ENCODE measurements at places on chromosomes 5 and 9. TPM values are rescaled to one million over a fixed set of nuclear protein-coding genes. Genes with fewer than 3 reads are reported as not detected.

Gene NR4A3
- total RNA-seq, result 0.13 TPM

Gene SYK
- 0.28 TPM for total RNA-seq

Gene HSPA5
- 281 TPM for total RNA-seq

Gene LEAP2
- total RNA-seq, result 1.4 TPM

DNA sequence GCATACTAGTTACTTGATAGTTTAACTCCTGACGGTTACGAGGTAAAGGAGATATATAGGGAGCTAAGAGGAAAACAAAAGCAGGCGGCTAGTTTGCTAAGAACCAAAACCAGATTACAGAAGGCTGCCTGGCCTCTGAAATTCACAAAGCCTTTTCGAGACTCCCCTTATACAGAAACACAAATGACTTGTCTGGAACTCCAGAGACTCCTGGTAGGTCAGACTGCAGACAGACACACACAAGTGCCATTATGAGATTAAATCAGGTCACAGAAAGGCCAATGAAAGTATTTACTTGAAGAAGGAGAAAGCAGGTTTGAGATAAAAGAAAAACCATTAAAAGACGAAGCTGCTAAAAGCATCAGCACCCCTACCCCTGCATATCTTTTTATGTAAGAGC, 142.5 kb upstream of the LRRTM2 start:
- no peaks in the 10 kb centered on the region for H3K4me1 ChIP-seq
- H3K4me3 ChIP-seq, result no peak overlapping the region
- H3K27ac ChIP-seq, result no peak overlapping the region
- no peaks in the 10 kb centered on the region for H3K36me3 ChIP-seq
- H3K27me3 ChIP-seq, result no peaks in the 10 kb centered on the region

- peak; percentile 30 for DNase-seq
- peaks cover 10% of the 10 kb centered on the region for H3K4me1 ChIP-seq
- H3K27ac ChIP-seq, result peak overlapping the region; percentile 57
- H3K4me3 ChIP-seq, result no peak overlapping the region
- H3K27me3 ChIP-seq, result no peaks in the 10 kb centered on the region
Observed at GRCh38 chr5:43422143-43422542, 10.0 kb upstream of the CCL28 start.

- H3K4me1 ChIP-seq, result no peaks in the 10 kb centered on the region
- no peak overlapping the region for H3K27ac ChIP-seq
- H3K36me3 ChIP-seq, result no peaks in the 10 kb centered on the region
- DNase-seq, result no peak
Observed at GRCh38 chr9:96071076-96071814, 195.8 kb downstream of the ERCC6L2 start.

- DNase-seq, result no peak
- H3K4me1 ChIP-seq, result peaks cover 13% of the 10 kb centered on the region
- H3K27me3 ChIP-seq, result no peaks in the 10 kb centered on the region
- H3K36me3 ChIP-seq, result no peaks in the 10 kb centered on the region
Observed at GRCh38 chr9:137606005-137606621, 627 bp downstream of the ARRDC1 start.

- no peak overlapping the region for H3K4me3 ChIP-seq
- H3K4me1 ChIP-seq, result no peaks in the 10 kb centered on the region
Observed at GRCh38 chr9:137095664-137096517, 9.1 kb downstream of the MAN1B1 start.

- no peaks in the 10 kb centered on the region for H3K4me1 ChIP-seq
- no peak for DNase-seq
- H3K4me3 ChIP-seq, result no peak overlapping the region
- H3K27me3 ChIP-seq, result no peaks in the 10 kb centered on the region
- H3K27ac ChIP-seq, result no peak overlapping the region
- no peaks in the 10 kb centered on the region for H3K36me3 ChIP-seq
Observed at GRCh38 chr5:136382071-136382470, 16.7 kb upstream of the TRPC7 start.

DNA sequence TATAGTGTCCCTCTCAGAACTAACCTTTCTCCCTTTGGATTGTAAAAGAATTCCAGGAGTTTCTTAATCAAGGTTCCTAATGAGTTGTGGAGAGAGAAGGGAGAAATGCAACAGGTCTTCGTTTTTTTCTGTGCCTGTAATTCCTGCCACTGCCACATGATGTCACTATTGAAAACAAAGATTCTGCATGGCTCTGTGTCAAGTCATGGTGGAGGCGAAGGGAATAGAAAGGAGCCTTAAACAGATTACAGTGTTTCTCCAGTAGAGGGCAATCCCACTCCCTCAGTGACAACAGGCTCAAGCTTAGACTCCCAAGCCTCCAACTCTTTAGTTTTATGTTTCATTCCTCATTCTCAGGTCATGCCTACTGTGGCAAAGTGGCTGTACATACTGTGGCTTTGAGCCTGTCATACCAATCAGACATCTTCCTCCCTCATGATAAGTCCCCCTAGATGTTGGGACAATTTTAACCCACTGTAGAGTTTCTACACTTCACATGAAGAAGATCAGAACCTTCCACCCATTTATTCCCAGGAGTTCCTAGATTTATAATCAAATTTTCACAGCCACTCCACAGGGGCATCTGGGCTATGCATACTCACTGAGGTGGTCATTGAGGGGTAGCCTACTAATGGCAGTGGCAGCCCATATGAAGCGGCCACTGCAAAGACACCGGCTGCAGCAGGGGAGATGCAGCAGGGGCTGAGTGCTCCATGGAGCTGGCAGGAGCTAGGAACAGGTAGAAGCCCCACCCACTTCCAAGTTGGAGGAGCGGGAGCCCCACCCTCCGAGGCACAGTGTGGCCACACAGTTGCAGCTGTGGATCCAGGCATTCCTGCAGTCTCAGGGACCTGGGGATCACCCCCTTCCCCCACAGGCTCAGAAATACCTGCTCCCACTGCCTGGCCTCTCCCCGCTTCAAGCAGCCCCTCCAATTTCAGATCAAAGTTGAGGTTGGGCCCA, 97.4 kb upstream of the TRIM32 start:
- H3K4me3 ChIP-seq, result no peak overlapping the region
- no peak for DNase-seq
- no peak overlapping the region for H3K27ac ChIP-seq
- H3K27me3 ChIP-seq, result no peaks in the 10 kb centered on the region
